ENCODE measurements at places on chromosomes 6 and 20.

- DNase-seq = no peak
Measured at GRCh38 chr6:142927904-142928303, 17.1 kb downstream of the HIVEP2 start.

DNA sequence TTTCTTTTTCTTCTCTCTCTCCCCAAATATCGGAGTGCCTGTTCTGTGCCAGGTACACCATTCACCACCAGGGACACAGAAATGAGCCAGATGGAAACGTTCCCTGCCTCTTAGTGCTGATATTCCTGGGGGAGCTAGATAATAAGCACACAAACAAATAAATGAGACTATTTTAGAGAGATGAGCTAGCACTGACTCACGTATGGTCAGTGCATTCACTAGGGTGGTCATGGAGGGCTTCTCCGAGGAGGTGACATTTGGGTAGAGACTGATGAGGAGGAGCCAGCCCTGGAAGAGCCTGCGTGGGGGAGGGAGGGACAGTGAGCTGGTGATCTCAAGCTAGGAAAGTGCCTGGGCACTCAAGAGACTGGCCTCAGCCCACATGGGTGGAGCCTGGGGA is 252.3 kb upstream of the KCNG1 start:
- DNase-seq = no peak

DNA sequence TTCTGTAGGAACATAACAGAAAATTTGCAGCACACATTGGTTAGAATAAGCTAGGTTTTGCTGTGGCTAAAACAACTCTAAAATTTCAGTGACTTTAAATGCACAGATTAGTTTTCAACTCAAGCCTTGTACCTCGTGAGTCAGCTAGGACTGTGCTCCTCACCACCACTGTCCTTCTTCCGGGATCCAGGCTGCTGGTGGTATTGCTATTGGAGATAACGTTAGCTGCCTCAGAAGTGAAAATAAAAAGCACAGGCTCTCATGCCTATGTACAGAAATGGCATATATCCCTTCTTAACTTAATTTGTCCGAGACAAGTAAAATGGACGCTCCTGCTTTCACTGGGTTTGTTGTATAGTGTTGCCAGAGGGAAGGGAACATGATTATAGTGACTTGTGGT is 931.1 kb upstream of the EYS start:
- no peak for DNase-seq

- DNase-seq = no peak
Measured at GRCh38 chr20:9211016-9211760, 142.3 kb downstream of the PLCB4 start.

GRCh38 chr6:90109141-90109540 is 187.5 kb downstream of the BACH2 start:
- DNase-seq = no peak

DNA sequence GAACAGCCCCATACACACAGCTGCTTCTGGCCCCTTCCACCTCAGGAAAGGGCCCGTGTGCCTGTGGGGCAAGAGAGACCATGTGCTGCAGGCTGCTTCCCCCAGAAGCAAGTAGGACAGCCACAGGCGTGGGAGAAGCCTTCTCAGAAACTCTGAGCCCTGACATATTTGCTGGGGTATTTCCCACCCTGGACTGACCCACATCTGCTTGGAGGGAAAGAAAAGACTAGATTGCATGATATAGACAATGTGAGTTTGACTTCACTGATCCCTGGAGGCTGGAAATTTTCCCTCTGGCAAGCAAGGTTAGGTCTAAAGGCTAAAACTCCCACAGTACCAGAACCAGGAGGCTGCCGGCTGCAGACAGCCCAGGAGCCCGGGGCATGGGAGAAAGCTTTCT is 213.3 kb upstream of the SSTR4 start:
- no peak for DNase-seq

DNA sequence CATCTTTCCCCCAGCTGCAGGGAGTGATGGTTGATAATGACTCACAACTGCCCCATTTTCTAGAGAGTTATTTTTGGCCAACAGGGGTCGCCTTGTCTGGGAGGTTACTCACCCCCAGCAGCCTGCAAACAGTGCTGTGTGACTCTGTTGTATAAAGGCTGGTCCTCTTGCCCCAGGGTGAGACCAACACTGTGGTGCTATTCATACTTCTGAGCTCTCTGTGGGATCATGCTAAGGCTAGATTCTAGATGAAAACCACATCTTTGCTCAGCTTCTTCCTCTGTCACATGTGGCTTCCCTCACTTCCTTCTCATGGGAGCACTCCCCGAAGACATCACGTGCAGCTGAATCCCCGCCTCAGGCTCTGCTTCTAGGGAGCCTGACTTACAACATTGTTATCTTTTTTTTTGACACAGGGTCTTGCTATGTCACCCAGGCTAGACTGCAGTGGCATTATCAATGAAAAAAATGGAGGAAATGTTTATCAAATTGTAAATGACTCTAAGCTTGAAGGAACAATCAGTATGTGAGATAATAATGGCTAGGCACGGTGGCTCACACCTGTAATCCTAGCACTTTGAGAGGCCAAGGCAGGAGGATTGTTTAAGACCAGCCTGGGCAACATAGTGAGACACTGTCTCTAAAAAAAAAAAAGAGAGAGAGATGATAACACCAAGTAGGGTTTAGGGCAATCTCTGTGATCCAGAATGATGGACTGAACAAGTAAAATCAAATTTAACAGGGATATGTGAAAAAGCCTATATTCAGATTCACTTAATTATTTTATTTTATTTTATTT is 55.7 kb upstream of the SLC23A2 start:
- DNase-seq = peak; percentile 23

GRCh38 chr6:160077526-160077925 is 44.1 kb upstream of the SLC22A1 start:
- DNase-seq = no peak

DNA sequence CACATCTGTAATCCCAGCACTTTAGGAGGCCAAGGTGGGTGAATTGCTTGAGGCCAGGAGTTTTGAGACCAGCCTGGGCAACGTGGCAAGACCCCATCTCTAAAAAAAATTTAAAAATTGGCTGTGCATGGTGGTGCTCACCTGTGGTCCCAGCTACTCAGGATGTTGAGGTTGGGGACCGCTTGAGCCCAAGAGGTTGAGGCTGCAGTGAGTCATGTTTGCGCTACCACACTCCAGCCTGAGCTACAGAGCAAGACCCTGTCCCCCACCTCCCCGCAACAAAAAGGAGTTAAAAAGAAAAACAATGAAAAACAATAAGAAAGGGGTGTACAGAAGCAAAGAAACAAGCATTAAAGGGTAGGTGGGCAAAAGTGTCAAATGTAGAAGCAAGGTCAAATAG is 57.3 kb downstream of the CDK19 start:
- no peak for DNase-seq

DNA sequence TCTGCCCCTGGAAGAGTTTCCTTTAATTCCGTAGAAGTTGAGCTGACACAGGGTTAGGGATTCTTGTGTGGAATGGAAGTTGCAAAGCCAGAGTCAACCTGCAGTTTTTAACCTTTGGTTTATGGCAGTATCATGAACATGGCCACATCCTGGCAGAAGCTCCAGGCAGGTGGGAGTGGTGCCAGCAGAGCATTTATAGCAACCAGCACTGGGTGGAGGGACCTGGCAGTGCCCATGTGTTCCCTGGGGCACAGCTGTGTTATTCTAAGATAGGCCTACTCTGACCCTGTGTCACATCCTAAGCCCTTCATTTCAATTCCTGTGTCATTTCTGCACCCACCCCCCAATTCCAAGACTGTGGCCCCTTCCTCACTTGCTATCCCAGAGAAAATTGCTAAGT is 26.1 kb upstream of the ZNF831 start:
- DNase-seq = no peak

DNA sequence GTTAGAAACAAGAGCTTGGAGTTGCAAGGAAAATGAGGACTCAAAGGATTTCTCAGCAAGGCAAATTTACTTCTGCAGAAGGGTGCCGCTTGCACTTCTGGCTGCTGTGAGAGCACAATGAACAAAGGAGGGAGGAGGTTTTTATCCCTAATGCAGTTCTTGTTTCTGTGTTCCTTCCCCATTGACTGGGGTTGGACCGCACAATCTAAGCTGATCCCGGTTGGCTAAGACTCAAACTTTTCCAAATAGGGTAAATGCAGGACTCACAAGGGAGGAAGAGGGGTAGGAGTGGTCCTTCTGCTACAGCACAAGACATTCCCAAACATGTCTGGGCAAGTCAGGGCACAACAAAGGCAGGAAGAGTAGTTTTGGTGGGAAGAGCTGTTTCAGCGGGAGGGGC is 249.6 kb upstream of the MOCS1 start:
- DNase-seq = no peak

- DNase-seq = no peak
Measured at GRCh38 chr6:109252261-109253041, 129.8 kb downstream of the CD164 start.

- no peak for DNase-seq
Measured at GRCh38 chr20:49593466-49594142, 25.7 kb upstream of the PTGIS start.

DNA sequence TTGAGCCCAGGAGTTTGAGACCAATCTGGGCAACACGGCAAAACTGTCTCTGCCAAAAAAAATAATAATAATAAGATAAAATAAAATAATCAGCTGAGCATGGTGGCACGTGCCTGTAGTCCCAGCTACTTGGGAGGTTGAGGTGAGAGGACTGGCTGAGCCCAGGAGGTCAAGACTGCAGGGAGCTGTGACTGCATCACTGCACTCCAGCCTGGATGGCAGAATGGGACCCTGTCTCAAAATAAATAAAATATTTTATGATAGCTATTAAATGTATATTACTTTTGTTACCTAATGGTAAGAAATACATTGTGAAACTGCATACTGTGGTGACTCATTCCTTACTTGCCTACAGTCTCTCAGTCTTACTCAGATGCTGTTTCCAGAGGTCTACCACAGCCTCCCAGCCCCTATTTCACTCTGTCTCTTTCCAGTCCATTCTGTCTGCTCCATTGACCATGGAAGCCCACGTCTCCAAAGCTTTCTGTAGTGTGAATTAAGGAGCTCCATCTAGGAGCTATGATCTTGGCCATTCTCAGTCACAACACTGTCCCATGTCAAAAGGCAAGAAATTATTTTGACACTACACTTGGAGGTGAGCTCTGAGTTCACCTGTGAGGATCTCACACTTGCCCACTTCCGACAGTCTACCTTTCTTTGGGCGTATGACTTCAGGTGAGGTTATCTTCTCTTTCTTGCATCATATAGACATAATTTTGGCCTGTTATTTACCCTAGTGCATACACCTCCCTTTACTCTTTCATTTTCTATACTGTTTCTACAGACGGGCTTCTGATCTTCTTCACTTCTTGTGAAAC is 22.4 kb upstream of the SNX9 start:
- no peak for DNase-seq

DNA sequence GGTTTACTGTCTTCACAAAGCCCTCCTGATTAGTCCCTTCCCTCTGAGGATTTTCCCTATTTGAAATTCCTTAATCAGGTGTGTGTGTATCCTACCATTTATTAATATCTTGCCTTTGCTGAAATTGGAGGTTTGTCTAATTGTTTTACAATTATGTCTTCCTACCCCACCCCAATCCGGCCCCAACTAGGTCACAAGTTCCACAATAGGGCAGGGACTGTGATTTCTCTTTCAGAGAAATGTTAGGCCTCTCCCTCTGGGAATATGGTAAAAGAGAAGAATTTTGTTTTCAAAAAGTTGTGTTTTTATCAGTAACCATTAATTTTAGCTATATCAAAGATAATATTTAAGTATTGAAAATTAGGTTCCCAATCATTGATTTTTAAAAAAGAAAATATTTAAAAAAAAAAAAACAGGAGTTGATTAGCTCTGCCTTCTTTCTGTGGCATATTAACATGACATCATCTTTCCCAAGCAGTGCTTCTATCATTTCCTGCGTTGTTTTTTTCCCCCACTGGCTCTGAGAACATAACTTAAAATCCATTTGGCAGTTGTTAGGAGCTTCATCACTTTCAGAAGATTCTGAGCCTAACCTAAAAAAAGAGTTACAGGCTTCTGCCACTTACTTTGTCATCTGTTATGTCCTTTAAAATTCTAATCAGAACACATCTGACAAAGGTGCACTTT is 36.1 kb downstream of the BLOC1S5 start:
- DNase-seq = no peak

GRCh38 chr6:4164117-4164442 is 28.7 kb upstream of the ECI2 start:
- DNase-seq = no peak

DNA sequence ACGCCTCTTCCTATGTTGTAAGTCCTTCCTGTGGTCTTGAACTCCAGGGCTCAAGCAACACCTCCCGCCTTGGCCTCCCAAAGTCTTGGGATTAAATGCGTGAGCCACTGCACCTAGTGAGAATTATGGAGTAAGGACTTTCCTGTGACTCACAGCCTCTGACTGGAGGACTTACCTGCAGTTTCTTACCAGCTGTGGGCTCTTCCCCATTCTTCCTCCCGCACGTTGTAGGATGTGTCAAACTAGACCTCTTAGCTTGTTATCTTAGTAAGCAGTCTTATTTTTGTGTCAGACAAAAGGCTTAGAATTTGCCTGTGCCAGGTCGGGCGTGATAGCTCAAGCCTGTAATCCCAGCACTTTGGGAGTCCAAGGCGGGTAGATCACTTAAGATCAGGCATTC is 30.9 kb downstream of the BAK1 start:
- DNase-seq = no peak

DNA sequence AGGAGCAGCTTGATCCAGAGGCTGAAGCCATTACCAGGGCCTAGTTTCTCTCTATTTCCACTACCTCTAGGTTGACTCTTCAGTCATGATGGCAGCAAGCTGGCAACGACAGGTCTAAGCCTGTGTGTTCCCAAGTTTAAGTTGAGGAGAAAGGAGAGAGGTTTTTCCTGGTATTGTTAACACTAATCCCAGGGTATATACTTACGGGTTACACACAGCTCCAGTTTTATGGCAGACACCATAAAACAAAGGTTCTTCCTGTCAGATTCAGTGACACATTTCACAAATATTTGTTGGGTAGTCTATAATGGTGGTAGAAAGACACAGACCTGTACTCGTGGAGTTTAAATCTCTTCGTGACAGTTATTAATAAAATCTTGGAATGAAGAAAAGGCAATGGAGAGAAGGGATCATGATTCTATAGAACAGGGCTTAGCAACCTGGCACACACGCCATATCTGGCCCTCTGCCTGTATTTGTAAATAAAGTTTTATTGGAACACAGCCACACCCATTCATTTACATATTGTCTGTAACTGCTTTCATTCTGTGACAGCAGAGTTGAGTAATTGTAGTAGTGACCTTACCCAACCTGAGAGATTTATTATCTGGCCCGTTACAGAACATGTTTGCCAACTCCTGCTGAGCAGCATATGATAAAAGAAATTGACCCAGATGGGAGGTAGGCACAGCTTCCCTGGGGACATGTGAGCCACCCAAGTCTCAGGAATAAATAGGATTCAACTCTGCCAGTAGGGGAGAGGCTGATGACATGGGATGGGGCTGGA is 323.3 kb downstream of the CDH4 start:
- no peak for DNase-seq

GRCh38 chr20:50050660-50051308 is 62.2 kb downstream of the UBE2V1 start:
- DNase-seq = no peak

DNA sequence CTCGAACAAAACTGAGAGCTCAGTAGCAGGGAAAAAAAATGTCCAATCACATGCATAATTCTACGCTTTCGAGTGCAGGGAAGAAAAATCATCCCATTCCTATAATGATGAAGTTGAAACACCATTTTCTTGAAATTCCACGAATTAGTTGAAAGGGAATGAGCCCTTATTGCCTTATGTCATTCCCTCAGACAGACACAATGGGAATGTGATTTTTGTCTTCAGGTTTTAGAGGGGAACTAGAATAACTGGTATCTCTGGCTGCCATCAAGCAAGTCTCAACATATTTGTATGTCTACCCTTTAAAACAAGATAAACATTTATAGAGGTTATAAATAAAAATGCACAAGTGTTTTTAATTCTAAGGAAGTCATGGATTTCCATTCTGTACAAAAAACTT is 87.9 kb downstream of the KIF13A start:
- no peak for DNase-seq

GRCh38 chr20:41639630-41640029 is 21.5 kb upstream of the CHD6 start:
- no peak for DNase-seq

Measured in NCI-H526 (cell line).